ENCODE measurements at places on chromosomes 7 and 10.

DNA sequence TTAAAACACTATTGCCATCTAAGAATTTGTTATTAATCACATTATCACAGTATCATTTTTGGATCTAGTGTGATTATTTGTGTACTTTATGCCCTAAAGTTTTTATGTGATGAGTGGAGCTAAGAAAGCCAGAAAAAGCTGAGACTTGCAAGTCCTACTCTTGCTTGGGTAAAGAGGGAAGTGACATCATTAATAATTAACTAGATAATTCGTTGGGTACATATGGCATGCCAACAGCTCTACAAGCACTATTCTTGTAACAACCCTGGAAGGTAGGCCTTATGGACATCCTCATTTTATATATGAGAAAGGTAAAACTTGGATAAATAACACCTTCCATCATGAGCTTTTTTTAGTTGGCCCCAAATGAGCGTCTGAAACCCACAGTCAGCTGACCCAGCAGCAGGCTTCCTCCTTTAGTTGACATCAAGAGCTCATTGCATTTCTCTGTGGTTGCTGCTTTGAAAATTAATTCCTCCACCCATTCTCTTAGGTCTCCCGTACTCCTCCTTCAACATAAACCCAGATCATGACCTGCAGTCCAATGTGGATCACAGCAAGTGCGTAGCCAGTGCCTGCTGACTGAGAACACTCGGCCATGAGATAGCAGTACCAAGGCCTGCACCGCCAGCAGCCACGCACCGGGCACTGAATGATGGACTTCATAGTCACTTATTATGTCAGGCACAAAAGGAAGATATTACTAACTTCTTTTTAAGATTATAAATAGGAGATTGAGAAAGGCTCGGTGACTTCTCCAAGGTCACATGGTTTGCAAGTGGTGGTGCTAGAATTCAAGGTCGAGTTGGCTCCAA is 292.0 kb upstream of the AOAH start:
- H3K4me3 ChIP-seq = no peak overlapping the region
- H3K27me3 ChIP-seq = peaks cover 7% of the 10 kb centered on the region
- H3K27ac ChIP-seq = no peak overlapping the region

DNA sequence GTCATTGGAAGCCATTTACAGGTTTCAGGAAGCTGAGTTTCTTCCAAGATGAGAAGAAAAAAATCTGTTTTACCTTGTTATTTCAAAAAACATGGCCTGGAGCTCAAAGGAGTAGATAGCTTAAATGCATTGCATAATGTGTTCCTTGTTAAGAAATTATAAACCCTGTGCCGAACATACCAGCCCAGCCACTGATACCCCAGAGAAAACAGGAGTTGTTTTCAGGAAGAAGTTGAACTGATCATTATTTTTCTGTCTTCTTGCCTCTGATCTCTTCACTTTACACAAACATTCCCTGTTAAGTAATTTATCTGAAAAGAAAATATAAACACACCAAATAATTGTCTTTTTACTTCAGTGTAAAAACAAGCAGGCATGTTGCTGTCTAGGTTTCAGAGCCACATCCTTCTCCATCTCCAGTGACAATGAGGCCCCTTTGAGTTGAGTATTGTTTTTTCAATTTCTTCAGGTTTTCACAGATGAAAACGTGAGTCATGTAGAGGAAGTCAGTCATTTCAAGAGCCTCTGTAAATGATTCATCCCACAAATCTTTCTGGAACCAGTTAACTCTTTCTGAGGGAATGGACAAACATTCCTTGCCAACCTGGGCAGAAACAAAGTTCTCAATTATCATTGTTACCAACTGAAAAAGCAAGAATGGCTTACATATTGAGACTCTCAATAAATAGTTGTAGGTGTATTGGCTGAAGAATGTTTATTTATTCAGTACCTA is 244.2 kb downstream of the IPMK start:
- H3K4me3 ChIP-seq = no peak overlapping the region
- H3K4me1 ChIP-seq = peaks cover 13% of the 10 kb centered on the region
- no peaks in the 10 kb centered on the region for H3K27me3 ChIP-seq
- no peaks in the 10 kb centered on the region for H3K36me3 ChIP-seq

GRCh38 chr10:15374156-15374555 is 3.1 kb upstream of the FAM171A1 start:
- H3K27me3 ChIP-seq = peaks cover 10% of the 10 kb centered on the region
- peaks cover 26% of the 10 kb centered on the region for H3K4me1 ChIP-seq
- no peaks in the 10 kb centered on the region for H3K36me3 ChIP-seq
- no peak overlapping the region for H3K27ac ChIP-seq
- no peak overlapping the region for H3K4me3 ChIP-seq

DNA sequence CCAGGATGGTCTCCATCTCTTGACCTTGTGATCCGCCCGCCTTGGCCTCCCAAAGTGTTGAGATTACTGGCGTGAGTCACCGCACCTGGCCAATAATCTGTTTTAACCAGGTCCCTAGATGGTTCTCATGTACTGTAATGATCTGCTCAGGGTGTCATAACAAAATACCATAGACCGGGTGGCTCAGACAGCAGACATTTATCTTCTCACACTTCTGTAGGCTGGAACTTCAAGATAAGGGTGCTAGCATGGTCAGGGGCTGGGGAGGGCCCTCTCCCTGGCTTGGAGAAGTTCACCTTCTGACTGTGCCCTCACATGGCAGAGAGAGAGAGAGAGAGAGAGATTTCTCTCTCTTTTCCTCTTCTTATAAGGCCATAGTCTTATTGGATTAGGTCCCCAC is 279.4 kb upstream of the LYZL1 start:
- H3K27me3 ChIP-seq = peaks cover 3% of the 10 kb centered on the region
- no peak overlapping the region for H3K4me3 ChIP-seq
- no peak for DNase-seq
- no peak overlapping the region for H3K27ac ChIP-seq

- peaks cover 36% of the 10 kb centered on the region for H3K36me3 ChIP-seq
- no peaks in the 10 kb centered on the region for H3K27me3 ChIP-seq
- DNase-seq = no peak
- peaks cover 5% of the 10 kb centered on the region for H3K4me1 ChIP-seq
- H3K27ac ChIP-seq = no peak overlapping the region
These were observed 21.5 kb downstream of the UROS start for GRCh38 chr10:125801574-125801973.

- H3K4me3 ChIP-seq = no peak overlapping the region
- no peaks in the 10 kb centered on the region for H3K36me3 ChIP-seq
- peaks cover 27% of the 10 kb centered on the region for H3K4me1 ChIP-seq
- no peak overlapping the region for H3K27ac ChIP-seq
These were observed 4.8 kb downstream of the LRRC18 start for GRCh38 chr10:48934672-48935501.

DNA sequence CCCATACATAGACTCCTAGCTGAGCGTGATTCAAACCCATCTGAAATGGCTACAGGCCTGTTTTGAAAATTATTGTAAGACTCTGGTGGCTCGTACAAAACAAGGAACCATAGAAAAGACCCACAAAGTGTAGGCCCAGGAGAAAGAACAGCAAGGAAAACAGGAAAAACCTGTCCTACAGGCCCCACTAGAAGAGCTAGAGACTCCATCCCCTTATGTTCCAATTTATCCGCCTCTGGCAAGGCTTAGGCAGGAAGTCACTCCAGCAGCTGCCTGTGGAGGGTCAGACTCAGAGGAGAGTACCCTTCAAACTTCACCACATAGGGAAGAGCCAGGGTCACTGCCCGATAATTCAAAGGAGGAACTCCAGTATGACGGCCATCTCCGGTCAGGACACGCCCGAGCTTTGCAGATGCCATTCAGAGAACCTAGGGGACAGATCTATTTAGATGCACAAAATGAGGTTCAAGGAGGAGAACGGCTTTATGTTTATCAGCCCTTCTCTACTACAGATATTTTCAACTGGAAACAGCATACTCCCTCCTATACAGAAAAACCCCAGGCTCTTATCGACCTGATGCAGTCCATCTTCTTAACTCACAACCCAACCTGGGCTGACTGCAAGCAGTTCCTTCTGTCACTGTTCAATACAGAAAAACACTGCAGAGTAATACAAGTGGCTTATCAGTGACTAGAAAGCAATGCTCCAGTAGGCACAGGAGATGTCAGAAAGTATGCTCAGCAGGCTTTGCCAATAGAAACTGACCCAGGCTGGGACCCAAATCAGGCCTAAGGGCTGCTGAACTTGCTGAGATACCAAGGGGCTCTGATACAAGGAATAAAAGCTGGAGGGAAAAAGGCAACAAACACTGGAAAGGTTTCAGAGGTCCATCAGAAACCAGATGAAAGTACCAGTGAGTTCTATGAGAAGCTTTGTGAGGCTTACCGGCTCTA is 8.6 kb upstream of the ZNF33B start:
- H3K27ac ChIP-seq = no peak overlapping the region
- H3K4me3 ChIP-seq = no peak overlapping the region
- H3K36me3 ChIP-seq = no peaks in the 10 kb centered on the region
- no peaks in the 10 kb centered on the region for H3K4me1 ChIP-seq
- DNase-seq = no peak
